ENCODE measurements at places on chromosomes 6 and 20.

- no peak for DNase-seq
Observed at GRCh38 chr20:8082989-8083388, 49.1 kb upstream of the PLCB1 start.

GRCh38 chr6:16228709-16229665 lies 9.4 kb upstream of the GMPR start:
- no peak for DNase-seq

- DNase-seq, result no peak
Observed at GRCh38 chr6:7419065-7419464, 29.5 kb downstream of the RIOK1 start.

DNA sequence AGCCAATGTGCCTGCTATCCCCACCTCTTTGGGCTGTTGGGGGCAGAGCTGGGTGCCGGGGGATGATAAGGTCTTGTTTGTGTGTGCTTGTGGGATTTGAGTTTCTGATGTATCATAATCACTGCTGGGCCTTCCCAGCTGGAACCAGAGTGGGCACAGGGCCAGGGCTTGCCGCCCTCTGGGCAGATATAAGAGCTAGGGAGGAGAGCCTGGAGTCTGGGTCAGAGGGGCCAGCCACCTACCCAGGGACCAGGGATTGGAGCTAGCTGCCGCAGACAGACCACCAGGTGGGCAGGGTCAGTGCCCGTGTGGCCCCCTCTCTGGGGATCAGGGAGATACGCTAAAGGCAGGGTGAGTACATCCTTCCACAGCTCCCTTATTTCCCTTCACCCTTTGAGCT lies 3.1 kb upstream of the TLDC2 start:
- DNase-seq, result no peak

GRCh38 chr6:46325561-46326530 lies 155.1 kb upstream of the ENPP5 start:
- DNase-seq, result no peak

DNA sequence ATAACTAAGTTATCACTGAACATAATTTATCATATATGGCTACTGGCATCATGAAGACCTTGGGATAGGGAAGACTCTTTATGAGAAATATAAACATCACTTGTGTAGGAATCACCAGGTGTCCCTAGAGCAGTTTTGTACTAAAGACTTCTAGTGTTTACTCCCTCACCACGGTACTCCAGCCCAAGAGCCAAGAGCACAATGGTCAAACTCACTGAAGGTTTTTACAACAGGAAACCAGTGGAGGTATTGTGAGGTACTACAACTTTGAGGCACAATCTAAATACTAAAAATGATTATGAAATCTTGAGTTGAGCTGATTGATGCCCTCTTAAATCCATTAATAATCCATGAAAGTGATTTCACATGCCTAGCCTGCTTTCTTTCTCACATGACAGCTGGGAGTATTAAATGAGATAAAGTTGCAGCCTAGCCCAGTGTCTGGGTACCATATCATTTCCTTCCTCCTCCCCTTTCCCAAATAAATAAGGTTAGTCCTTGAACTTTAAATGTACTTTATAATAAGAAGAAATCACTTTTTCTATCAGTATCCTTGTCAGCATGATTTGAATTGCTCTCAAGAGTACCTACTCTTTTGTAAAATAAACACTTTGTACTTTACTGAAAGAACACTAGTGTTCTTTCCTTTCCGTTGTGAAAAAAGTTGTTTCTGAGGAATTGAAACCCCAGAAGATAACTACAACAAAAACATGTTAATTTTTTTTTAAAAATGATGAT lies 26.5 kb downstream of the GLO1 start:
- DNase-seq, result no peak

- no peak for DNase-seq
Observed at GRCh38 chr20:63217706-63218105, 1.8 kb upstream of the YTHDF1 start.

DNA sequence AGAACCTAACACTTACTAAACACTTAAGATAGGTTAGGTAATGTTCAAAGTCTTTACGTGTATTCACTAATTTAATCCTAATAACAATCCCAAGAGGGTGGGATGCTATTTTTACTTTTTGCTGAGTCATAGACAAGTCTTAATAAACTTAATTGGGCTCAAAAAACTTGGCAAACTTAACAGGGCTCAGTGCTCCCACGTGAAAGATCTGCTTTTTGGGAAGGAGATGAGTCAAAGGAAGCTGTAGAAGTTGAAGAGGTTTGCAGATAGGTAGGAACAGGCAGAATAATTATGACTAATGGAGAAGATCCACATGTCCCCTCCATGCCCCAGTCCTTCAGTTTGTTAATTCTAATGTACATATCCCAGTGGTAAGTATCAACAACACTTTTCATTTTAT lies 44.5 kb upstream of the STMND1 start:
- DNase-seq, result no peak

DNA sequence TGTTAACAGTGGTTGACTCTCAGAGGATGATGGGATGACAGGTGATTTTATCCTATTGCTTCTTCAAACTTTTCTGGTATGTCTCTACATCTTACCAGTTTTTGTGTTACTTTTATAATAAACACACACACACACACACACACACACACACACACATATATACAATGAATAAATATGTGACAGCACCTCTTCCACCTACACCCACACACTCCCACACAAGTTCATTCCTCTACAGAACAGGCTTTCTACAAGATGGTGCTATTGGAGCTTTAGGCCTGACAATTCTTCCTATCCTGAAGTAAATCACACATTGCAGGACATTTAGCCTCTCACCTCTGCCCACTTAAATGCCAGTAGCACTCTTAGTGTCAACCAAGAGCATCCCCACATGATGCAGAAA lies 46.7 kb upstream of the STK35 start:
- DNase-seq, result no peak

- DNase-seq, result no peak
Observed at GRCh38 chr20:17748279-17748678, 48.5 kb downstream of the BANF2 start.

DNA sequence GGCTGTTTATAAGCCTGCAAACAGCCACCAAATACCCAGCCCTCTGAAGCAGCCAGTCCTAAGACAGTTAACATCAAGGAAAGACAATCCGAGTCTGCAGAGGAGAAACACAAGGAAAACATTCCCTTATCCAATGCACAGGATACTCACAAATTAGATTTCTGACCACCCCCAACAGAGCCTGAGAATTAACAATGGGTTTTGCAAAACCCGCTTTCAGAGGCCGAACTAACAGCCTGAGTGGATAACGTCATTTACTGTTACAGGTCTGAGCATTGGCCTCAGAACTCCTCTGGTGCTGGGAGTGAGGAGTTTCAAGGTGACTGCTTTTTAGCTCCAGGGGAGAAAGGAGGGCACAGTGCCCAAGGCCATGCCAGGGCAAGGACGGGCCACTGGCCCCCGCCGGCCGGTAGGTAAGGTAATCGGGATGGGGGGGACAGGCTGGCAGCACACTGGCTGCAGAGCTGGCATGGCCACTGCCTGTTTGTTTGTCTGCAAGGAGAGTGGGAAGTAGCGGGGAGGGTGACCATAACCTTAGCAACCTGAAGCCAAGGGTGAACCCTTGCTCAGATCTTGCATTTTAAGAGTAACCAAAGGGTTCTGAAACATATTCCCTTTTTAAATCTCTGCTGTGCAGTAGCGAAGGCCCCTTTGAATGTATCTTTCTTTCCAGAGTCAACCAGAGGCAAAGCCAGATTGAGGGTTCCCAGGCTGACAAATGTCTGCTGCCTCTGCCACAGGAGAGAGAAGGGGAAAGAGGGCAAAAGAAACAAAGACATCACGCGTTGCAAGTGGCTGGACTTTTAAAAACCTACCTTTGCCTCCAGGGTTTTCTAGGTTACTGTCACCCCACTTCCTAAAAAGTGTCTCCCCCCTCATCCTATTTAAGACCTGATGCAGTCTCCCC lies 3.9 kb downstream of the ZMYND8 start:
- DNase-seq, result no peak

DNA sequence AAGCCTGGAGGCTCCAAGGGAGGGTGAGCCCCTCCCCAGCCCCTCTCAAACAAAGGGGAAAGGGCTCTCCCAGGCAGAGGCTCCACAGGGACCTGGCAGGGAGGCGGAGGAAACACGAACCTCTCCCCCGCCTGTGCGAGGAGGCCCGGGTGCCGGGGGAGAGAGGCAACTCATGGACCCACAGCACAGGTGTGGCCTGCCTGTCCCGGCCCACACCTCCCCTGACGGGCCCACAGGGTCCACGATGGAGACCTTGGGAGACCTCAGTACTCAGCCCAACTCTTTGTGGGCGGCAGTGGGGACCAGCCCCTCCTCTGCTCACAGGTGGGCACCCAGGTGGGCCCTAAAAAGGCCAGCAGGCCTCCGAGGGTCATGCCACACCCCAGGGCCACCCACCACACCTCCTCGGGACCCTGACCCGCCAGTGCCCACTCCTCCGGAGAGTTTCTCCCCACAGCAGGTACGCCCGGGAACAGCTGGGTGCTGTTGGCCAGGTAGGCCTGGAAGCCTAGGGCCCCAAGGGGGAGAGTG lies 12.2 kb downstream of the LAMA5 start:
- no peak for DNase-seq

GRCh38 chr6:7148100-7148822 lies 40.5 kb downstream of the RREB1 start:
- DNase-seq, result no peak

GRCh38 chr20:58407201-58407873 lies 18.3 kb downstream of the VAPB start:
- no peak for DNase-seq

DNA sequence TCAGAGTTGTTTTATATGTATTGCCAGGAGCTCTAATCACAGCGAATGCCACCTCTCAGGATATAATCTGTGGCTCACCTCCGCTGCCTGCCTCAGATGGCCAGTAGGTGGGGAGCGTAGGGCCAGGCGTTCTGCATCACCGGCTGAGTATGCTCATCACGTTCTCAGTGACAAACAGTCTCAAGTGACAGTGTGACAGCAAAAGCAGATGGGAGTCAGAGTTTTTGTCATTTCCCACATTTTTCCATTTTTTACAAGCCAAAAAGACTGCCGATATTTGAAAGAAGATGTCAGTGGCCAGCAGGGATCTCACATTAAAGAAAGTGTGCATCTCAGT lies 208.7 kb downstream of the ALDH8A1 start:
- DNase-seq, result no peak

- peak; percentile 43 for DNase-seq
Observed at GRCh38 chr20:57391439-57392301, 474 bp downstream of the RBM38 start.

DNA sequence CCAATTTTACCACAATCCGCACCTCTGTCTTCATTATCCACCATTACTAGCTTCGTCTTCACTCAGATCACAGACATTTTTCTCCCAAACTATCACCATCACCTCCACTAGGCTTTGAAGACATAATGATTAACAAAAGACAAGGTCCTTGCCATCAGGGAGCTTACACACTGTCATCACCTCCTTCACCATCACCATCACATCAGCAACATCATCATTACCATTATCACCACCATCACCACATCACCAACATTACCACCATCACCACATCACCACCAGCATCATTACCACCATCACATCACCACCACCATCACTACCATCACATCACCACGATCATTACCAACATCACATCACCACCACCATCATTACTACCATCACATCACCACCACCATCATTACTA lies 4.4 kb upstream of the SLC22A7 start:
- no peak for DNase-seq

DNA sequence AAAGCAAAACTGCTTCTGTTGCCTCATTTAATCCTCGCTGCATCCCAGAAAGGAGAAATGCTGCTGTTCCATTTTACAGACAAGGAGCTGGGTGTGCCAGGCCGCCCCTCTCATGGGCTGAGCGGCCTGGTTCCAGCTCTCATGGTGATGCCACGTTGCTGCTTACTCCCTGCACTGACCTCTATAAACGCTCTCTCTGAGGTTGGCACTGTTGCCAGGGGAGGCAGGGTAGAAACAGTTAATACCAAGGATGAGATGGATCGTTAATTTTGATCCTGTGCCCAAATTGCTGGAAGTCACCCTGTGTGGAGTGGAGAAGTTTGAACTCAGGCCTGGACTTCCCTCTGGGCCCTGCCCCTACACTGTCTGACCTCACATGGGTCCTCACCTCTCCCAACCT lies 25.6 kb downstream of the SIRPA start:
- DNase-seq, result no peak

DNA sequence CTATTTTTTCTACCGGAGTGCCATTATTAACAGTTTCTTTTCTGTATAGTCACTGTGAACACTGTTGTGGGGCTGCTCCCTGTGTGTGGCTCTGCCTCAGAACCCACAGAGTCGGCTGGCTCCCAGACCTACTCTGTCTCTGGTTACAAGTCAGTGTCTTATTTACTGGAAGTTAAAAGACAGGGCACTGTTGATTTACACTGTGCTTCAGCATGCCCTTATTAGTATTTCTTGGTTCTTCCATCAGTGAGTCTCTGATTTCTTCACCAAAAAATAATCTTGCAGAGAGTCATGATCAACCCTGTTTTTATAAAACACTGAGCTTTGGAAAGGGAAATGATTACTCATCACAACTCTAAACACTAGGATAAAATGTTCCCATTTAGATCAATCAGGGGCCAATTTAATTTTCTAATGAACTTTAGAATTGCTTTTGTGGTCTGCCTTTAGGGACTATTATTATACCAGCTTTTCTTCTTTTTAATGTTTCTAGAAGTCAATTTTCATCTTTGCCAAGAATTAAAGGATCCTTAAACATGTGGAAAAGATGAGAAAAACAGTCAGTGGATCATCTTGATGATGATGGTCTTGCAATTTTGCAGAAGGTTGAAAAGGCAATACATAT lies 92.6 kb downstream of the UTRN start:
- no peak for DNase-seq

DNA sequence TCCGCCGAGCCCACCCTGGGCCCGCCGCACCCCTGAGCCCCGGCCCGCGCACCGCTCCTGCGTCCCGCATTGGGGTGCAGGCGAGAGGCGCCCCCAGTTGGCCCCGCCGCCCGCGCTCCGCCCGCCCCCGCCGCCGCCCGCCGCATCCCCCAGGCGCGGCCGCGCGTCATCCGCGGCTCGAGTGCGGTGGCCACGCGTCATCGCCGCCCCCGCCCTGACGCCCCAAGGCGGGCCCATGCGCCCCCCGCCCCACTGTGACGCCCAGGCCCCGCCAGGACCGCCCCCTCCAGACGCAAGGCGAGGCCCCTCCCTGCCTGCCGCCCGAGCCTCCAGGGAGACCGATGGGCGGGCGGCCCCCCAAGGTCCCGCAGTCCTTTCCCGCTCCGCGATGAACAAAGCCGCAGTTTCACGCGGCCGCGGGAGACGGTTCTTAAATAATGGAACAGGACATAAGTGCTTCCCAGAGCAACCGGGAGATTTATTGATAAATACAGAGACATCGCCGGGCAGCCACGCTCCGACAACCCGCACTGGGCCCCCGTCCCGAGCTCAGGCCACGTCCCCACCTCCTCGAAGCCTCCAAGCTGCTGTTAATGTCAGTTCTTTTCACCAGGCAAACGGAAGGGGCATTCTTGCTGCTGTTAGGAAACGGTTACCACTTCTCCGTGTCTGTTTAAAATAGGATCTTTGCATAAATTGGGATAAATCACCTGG lies at the start of gene ANKRD60:
TSS of gene ANKRD60 (minus strand) at position 170 of the 714 bp plus-strand sequence. CDS start at position 170, 0 bp downstream.
- DNase-seq, result peak; percentile 36

- DNase-seq, result no peak
Observed at GRCh38 chr20:8972963-8973705, 95.8 kb upstream of the PLCB4 start.

GRCh38 chr6:40485300-40485699 lies 101.9 kb downstream of the LRFN2 start:
- DNase-seq, result no peak

GRCh38 chr6:84582997-84583396 lies 181.4 kb downstream of the TBX18 start:
- DNase-seq, result no peak

- DNase-seq, result no peak
Observed at GRCh38 chr20:32359633-32360332, 1.7 kb downstream of the ASXL1 start.

Measured in CD4-positive, alpha-beta T cell treated with Interleukin-17A for 4 hours (primary cell).